Karpas-422 (cell line): ENCODE measurements at places on chromosomes 2 and 18. TPM values are rescaled to one million over a fixed set of nuclear protein-coding genes. Genes with fewer than 3 reads are reported as not detected.
A peak's percentile ranks its signal among the peaks of the same experiment; 100 is the strongest.

Gene RBM44
- 0.07 and 1.2 TPM in 2 replicates for total RNA-seq

Gene FOXI3
- not detected in 2 replicates for total RNA-seq

Gene MTA3
- total RNA-seq = 97.9 and 149 TPM in 2 replicates

Gene MALT1
- 21.7 and 35.3 TPM in 2 replicates for total RNA-seq

Gene TNFAIP6
- total RNA-seq = not detected in 2 replicates

Gene NEB
- 0.83 and 1.4 TPM in 2 replicates for total RNA-seq

Gene EEF1B2
- 588 and 786 TPM in 2 replicates for total RNA-seq

Gene YWHAQ
- total RNA-seq = 112 and 189 TPM in 2 replicates

Gene DSEL
- total RNA-seq = not detected in 2 replicates

Gene MTCL1
- total RNA-seq = 0.43 and 2.9 TPM in 2 replicates

Gene DSG1
- 16.2 and 20.7 TPM in 2 replicates for total RNA-seq

- DNase-seq = peak; percentile 82
These were observed 8.1 kb downstream of the MBP start for GRCh38 chr18:77124452-77124922.

GRCh38 chr2:168139852-168140251, 107.5 kb downstream of the STK39 start:
- DNase-seq = no peak

GRCh38 chr2:29012211-29012681, 31.1 kb downstream of the TOGARAM2 start:
- DNase-seq = no peak

DNA sequence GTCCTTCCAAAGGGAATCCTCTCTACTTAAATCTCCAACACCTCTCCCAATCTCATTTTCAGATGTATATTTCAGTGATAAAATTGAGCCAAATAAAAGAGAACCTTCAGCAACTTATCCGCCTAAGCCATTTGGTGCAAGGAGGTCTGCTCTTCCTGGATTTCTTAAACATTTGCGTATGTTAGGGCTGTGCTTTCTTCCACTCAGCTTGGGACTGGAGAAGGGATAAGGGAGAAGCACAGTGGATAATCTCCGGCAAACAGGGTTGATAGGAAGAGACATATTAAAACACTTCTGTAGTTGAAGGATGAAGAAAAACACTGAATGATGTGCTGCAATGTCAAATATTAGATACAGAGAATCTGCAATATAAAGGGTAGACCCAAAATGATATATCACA, 796.2 kb downstream of the KCNJ3 start:
- DNase-seq = no peak

DNA sequence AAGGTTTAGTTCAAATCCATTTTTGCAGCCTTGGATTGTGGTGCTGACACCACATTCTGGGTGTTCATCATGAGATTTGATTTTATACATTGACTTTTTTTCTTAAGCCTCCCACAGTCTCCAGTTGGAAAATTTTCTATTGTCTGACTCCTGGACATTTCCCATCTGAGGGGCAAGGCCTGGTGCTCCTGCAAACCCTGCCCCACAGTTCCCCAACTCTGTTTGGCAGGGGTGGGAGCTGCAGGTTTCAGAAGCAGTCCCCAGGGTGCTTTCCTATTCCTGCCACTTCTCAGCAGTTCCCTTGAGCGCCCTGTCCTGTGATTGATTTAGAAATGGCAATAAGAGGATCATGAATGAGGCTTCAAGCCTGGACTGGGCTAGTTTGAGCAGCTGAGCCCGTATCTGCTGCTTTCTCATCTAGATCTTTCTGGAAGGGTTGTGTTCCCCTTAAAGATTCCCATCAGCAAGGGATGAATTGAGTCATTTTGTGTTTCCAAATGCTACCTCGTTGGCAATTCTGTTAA, 77.0 kb downstream of the CIB4 start:
- DNase-seq = no peak

DNA sequence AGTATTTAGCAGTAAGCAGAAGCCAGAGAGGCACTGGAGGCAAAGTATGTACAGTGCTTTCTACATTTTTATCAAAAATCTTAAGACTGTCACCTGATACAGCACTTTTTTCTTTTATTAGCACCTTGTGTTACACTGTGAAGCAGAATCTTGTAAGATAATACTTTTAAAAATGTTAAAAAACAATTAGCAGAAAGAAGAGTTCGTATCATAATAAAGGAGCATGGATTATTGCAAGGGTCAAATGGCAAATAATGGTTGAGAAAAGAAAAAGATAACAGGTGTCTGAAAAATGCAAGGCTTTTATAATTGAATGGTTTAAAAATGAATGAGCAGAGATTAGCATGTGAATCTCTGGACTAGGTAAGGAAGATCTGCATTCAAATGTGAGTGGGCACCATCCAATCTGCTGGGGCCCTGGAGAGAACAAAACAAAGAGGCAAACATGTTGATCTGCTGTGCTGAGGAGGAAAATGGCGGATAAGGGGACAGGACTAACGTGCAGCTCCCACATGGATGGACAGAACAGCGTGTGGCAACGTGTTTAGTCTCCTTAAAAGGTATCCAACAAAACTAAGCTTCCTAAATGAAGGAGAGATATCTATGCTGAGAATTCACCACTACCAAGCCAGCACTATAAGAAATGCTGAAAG, 9.5 kb downstream of the CEBPZOS start:
- DNase-seq = no peak

GRCh38 chr2:66897691-66898150, 462.8 kb downstream of the MEIS1 start:
- no peak for DNase-seq

DNA sequence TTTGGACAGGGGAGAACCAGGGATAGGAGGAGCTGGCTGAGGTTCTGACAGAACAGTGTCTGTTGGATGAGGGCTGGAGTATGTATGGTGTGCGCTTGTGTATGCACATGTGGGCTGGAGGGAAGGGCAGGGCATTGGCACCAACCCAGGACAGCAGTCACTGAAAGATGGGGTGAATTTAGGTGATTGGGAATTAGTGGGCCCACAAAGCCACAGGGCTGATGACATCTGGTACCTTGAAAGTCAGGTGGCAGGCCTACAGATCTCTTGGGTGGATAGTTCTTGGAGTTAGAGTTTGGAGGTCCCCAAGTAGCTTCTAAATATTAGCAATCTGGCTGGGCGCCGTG, 45.7 kb downstream of the C2orf42 start:
- no peak for DNase-seq

- no peak for DNase-seq
These were observed 16.9 kb upstream of the CYRIA start for GRCh38 chr2:16682431-16683118.

- DNase-seq = no peak
These were observed 34.4 kb upstream of the NT5C1B start for GRCh38 chr2:18623782-18624181.

GRCh38 chr18:45852631-45853030, 27.2 kb downstream of the SIGLEC15 start:
- no peak for DNase-seq

DNA sequence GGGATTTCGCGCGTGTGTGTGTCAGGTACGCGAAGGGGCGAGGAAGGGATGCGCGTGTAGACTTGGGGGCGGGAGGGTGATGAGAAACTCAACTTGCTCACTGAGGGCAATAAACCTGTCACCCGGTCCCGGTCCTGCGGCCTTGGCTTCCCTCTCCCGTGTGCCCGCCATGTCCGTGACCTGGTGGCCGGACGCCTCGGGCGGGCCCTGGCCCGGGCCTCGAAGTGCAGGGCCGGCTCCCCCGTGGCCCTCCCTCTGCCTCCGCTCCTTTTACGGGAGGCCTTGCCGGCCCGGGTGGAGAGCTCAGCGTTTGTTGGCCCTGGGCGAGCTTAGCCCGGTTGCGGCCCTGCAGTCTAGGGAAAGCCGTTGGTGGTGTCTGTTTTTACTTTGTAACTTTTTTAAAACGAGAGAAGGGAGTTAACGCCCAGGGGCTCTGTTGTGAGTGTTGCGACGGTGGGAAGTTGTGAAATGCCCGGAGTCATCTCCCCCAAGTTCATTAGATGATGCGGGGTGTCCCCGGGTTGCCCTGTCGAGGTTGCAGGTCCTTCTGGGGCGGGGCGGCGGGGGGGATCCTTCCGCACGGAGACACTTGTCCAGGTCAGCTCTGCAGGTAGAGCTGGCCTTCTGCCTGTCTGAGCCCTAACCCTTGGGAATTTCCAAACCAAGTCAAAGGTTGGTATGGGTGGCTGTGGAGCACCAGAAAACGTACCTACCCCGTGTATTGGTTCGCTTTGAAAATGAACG, 883 bp downstream of the SMCHD1 start:
- peak; percentile 74 for DNase-seq

GRCh38 chr18:45854036-45854586, 28.6 kb downstream of the SIGLEC15 start:
- DNase-seq = no peak

DNA sequence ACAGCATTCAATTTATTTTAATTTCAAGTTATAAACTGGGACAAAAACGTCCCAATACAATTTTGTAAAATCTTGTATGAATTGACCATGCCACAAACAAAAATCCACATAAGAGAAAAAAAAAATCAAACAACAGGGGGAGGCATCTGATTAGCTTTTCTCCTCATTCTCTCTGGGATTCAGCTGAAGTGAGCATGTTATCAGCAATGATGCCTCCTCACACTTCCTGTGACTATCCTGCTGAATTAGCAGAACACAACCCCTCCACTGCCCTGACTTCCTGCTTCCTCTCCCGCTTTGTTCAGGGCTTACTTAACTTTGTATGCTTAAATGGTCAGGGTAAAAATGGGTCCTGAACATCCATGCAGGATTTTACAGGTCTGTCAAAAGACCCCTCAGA, 132.2 kb upstream of the ITGB6 start:
- DNase-seq = no peak

- DNase-seq = no peak
These were observed 81.6 kb downstream of the PMS1 start for GRCh38 chr2:189865826-189866225.

DNA sequence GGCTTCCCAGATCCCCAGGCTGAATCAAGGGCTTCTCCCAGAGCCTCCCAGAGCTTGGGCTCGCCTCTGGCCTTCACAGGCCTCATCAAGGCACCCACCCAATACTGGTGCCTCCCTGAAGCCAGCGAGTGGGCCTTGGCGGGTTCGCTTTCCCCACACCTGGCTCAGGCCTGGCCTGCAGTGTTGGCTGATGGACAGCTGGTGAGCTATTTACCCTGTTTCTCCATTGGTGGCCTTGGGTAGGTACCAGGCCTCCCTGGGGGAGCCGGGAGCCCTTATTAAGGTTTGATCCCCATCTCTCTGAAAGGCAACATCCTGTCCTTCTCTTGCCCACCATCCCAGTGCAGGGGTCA, 18.2 kb upstream of the DUSP2 start:
- no peak for DNase-seq

DNA sequence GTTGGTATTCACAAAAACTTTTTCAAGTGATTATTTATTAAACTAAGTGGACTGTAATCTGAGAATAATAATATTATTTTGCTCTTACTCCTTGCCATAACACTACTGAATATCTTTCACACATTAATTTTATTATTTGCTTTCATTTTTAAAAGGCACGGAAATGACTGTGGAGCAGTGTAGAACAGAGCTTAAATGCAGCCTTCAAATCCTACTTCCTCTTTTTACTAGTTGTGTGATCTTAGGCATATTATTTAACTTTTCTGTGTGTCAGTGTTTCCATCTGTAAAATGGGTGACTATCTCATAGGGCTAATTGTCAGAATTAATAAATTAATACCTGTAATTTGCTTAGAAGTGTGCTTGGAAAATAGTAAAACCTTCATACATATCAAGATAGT, 55.5 kb upstream of the SLC8A1 start:
- DNase-seq = no peak

DNA sequence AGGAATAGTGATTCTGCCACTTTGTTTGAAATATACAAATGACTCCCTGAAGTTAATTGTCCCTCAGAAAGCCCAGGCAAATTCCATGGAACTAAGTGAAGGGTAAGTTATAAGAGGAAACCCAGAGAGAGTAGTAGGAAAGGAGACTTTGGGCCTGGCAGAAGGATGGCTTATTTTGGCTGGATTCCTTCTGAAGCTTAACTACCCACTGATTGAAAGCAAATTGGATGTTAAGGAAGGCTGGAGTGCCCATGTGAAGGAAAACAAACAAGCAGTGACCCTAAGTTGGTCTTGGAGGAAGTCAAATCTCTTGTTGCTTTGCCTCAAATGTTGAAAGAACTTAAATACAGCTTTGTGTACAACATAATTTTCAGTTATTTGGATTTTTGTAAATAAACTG, 1106.4 kb upstream of the ZEB2 start:
- no peak for DNase-seq

DNA sequence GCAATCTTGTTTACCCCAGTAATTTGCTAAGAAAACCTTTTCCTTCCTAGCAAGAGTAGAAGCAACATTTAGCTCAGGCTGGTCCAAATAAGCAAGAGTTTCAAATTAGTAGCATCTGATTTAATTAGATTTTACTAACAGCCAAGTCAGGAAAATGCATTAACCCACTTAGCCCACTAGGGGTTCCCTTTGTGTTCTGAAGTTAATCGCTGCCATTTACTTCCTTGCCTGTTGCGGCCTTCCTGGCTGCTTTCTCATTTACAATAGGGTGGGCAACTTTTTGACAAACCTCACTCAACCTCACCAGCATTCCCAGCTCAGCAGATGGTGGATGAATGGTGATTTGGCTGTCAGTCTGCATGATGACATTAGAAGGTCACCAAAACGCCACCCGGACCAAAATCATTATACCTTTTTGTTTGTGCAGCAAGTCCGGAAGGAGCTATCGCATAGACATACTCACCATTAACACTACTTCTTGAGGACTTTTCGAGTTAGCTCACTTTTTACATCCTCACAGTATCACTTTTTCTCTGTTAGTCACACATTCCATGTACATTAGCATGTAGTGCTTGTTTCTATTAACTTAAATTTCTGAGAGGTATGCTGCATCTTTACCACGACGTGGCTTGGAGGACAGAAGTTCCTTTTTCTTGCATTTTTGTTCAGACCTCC, 101.5 kb upstream of the SETBP1 start:
- peak; percentile 72 for DNase-seq

- DNase-seq = peak; percentile 91
These were observed 137.2 kb upstream of the KLHL14 start for GRCh38 chr18:32909798-32910561.

- no peak for DNase-seq
These were observed 121.8 kb downstream of the CERS6 start for GRCh38 chr2:168577885-168578284.

GRCh38 chr18:29034113-29034856, 857.4 kb upstream of the CDH2 start:
- DNase-seq = no peak

DNA sequence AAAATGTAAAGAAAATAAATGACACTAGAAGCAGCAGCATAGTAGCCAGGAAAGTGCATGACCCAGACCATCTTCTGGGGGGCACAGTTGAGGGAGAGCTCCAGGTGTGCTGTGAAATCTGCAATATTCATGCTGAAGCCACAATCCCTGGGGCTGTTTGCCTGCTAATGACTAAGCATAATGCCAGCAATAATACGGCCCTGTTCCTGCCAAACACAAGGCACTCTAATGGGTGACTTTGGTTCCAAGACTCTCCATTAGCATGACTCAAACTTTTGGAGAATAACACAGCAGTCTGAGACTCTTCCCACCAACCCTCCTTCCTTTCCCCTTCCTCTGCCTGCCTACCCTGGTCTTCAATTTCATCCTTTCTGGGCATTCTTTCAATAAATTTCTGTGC, 77.9 kb upstream of the DOCK10 start:
- no peak for DNase-seq
